Activated T-helper 2 cell treated with anti-CD3 and anti-CD28 coated beads, Interferon-gamma antibody, Interleukin-2, Interleukin-4, amounts not matched to agents 10 μg/mL and 5 μg/mL and 100 μg/mL, durations not matched to agents 14 hours and 24 hours and 36 hours (primary cell): ENCODE measurements at places on chromosomes 5 and 9. TPM values are rescaled to one million over a fixed set of nuclear protein-coding genes. Genes with fewer than 3 reads are reported as not detected.

DNA sequence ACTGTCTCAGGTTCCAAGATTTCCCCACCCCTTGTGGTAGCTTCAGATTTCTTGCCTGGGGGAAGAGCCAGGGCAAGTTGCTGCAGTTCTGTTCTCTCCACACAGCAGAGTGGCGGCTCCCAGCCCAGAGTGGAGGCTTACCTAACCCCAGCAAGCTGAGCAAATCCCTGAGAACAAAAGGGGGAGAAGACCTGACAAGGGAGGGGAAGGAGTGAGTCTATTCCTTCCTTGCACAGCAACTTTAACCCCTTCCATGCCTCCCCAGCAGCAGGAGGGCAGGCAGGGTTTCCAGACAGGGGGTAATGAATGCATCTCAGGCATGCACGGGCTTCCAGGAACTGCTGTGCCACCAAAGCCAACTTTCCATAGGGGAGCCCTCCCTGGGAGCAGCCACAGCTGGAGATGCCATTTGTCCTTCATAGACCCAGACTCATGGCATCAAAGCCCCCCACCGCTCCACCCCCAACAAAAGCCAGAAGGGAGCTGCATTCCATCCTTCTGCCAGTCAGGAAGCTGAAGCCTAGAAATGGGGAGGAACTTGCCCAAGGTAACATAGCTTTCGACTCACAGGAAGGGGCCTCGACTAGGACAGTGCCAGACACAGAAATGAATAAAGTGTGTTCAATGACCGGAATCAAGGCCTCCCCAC is 28.8 kb upstream of the FAT2 start:
- peaks cover 6% of the 10 kb centered on the region for H3K27me3 ChIP-seq
- no peak overlapping the region for H3K4me3 ChIP-seq
- H3K27ac ChIP-seq: no peak overlapping the region

The GABRB2 gene
- not detected in 2 replicates for total RNA-seq

DNA sequence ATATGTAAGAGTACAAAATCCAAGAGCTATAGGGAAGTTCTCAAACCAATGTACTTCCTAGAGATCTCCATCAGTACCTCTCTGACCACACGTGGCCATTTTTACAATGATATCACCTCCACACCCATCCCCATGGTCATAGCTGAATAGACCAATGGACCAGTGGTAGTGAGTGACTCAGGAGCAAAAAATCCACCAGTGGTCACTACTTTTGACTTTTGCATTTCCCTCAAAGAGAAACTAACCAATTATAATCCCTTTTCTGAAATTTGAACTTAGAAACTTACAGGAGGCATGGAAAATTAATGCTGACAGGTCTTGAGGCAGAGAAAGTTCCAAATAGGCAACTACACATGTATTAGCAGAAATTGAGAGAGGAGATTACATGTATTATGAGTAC is 238.4 kb downstream of the TRPM3 start:
- H3K27ac ChIP-seq: no peak overlapping the region
- no peak overlapping the region for H3K4me3 ChIP-seq

- H3K4me3 ChIP-seq: no peak overlapping the region
- no peak for DNase-seq
- no peaks in the 10 kb centered on the region for H3K27me3 ChIP-seq
Observed at GRCh38 chr5:149581931-149582768, 852 bp downstream of the ARHGEF37 start.

- DNase-seq: no peak
- H3K27ac ChIP-seq: no peak overlapping the region
- H3K4me3 ChIP-seq: no peak overlapping the region
- peaks cover 7% of the 10 kb centered on the region for H3K36me3 ChIP-seq
- peaks cover 19% of the 10 kb centered on the region for H3K4me1 ChIP-seq
- H3K27me3 ChIP-seq: peaks cover 2% of the 10 kb centered on the region
Observed at GRCh38 chr5:113067635-113068344, 91.2 kb downstream of the DCP2 start.

DNA sequence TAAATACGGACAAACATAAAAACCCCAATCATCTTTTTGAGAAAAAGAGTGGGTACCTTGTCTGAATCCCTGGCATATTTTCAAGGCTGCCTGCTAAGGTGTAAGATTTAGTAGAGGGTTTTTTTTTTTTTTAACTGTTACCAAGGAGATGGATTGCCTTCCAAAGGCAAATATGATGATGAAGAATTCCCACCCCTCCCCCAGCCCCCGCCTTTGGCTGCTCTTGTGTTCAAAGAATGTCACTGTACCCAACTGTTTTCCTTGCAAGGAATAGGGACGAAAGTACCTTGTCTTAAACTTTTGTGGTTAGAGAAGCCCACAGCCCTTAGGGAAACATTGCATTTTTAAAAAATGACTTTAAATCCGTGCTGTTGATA is 31.3 kb downstream of the ARHGAP26 start:
- H3K4me3 ChIP-seq: peak overlapping the region; percentile 64
- H3K36me3 ChIP-seq: no peaks in the 10 kb centered on the region
- no peaks in the 10 kb centered on the region for H3K27me3 ChIP-seq
- peak overlapping the region; percentile 92 for H3K27ac ChIP-seq
- peaks cover 54% of the 10 kb centered on the region for H3K4me1 ChIP-seq

- no peak for DNase-seq
- no peak within 1 kb of the TSS for H3K27ac ChIP-seq
- H3K36me3 ChIP-seq: no peaks in the 10 kb centered on the region
- peaks cover 4% of the 10 kb centered on the region for H3K4me1 ChIP-seq
- peaks cover 62% of the 10 kb centered on the region for H3K27me3 ChIP-seq
Observed at GRCh38 chr5:95284572-95285408, at the start of gene MCTP1. Gene MCTP1 (minus strand): TSS chr5:95285094.

The MAST4 gene
- total RNA-seq: 5.4 and 6.1 TPM in 2 replicates

- no peak overlapping the region for H3K27ac ChIP-seq
- peaks cover 9% of the 10 kb centered on the region for H3K36me3 ChIP-seq
- DNase-seq: no peak
- H3K4me1 ChIP-seq: peaks cover 3% of the 10 kb centered on the region
Observed at GRCh38 chr9:129511285-129511900, 109.5 kb downstream of the C9orf50 start.

The PITX1 gene
- 0.39 and 0.46 TPM in 2 replicates for total RNA-seq

The ANKRD18A gene
- total RNA-seq: 2.7 and 3.9 TPM in 2 replicates

- H3K36me3 ChIP-seq: peaks cover 5% of the 10 kb centered on the region
- no peak overlapping the region for H3K4me3 ChIP-seq
- peaks cover 18% of the 10 kb centered on the region for H3K4me1 ChIP-seq
- peak overlapping the region; percentile 4 for H3K27ac ChIP-seq
Observed at GRCh38 chr5:77640589-77641396, 2.3 kb upstream of the OTP start.

The CD180 gene
- total RNA-seq: 0.02 TPM in 2 replicates

GRCh38 chr5:15545082-15545481 is 45.1 kb downstream of the FBXL7 start:
- H3K4me1 ChIP-seq: no peaks in the 10 kb centered on the region
- H3K27ac ChIP-seq: no peak overlapping the region
- no peak overlapping the region for H3K4me3 ChIP-seq
- DNase-seq: no peak

DNA sequence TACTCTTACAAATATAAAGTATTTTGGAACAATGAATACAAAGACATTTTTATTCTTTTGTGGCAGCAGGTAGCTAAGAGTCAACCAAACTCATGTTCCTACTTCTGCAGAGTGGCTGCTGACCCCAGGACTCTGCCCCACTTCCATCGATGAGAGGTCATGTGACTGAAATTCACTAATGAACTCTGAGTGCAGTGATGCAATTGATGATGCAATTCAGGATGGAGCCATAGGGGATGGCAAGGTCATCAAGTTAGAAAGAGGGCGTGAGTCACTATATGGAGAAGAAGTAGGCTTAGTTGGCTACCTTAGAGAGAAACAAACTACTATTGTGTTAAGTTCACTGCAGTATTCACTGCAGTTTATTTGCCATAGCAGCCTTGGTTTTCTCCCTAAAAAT is 340.4 kb downstream of the CTNND2 start:
- H3K27ac ChIP-seq: no peak overlapping the region
- no peak overlapping the region for H3K4me3 ChIP-seq
- no peak for DNase-seq
- no peaks in the 10 kb centered on the region for H3K36me3 ChIP-seq

GRCh38 chr9:13369431-13369830 is 89.9 kb upstream of the MPDZ start:
- H3K36me3 ChIP-seq: no peaks in the 10 kb centered on the region
- no peak for DNase-seq
- no peak overlapping the region for H3K27ac ChIP-seq
- no peaks in the 10 kb centered on the region for H3K27me3 ChIP-seq
- no peaks in the 10 kb centered on the region for H3K4me1 ChIP-seq

The TNC gene
- total RNA-seq: 1.5 and 1.9 TPM in 2 replicates

DNA sequence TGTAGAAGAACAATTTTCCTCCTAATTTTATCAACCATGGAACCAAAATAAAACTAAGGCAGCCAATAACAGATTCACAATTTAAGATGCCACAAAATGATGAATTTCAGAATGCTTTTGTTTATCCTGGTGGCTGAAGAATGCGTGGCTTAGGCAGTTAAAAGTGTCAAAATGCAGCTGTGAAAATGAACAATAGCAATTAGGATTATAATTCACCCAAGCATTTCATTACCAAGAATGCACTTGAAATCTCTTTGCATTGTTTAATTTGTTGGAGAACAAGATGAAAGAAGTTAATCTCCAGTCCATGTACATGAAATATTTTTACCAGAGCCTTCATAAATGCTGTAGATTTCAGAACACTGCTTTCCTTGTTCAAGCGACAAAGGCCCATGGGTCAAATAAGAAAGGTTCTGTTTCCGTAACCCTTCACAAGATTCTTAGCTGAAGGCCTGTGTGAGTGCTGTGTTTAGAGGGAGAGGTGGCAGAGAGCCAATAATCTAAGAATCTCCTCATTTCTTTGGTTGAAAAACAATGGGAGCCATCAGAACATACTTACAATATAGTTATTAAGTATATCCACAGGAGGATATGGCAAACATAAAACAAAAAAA is 39.3 kb downstream of the CLINT1 start:
- H3K27me3 ChIP-seq: no peaks in the 10 kb centered on the region
- peaks cover 24% of the 10 kb centered on the region for H3K4me1 ChIP-seq
- no peak overlapping the region for H3K4me3 ChIP-seq
- H3K27ac ChIP-seq: no peak overlapping the region

DNA sequence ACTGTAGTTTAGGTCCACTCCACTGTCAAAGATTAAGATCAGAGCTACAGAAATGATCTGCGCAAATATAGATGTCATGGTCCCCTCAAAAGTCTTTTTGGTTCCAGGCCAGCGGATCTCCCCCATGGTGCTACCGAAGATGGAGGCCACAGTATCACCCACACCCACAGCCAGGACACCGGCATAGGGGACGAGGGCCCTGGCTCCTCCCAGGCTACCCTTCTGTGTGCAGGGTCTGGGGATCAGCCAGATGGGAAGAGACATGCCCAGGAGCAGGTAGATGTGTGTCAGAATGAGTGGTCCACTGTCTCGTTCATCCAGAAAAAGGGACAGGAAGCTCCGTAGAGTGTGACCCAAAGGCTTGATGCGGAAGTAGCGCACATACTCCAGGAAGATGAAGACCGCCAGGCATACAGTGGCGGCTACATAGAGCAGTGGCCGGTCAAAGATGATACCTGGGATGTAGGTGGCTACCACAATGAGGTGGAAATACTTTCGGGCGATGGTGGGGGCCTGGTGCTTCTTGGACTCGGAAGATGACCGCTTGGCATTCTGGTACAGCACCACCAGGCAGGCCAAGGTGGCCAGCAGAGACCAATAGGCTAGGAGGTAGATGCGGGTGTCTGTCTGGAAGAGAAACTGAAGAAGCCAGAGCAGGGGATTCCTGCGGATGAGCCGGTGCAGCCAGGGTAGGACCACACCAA is 1.5 kb downstream of the DOLK start:
- H3K27ac ChIP-seq: peak overlapping the region; percentile 98
- DNase-seq: no peak
- peak overlapping the region; percentile 98 for H3K4me3 ChIP-seq
- H3K36me3 ChIP-seq: peaks cover 42% of the 10 kb centered on the region

The TIFAB gene
- not detected in 2 replicates for total RNA-seq
